CD8-positive, alpha-beta memory T cell (primary cell): ENCODE measurements at places on chromosomes 11 and 22. TPM values are rescaled to one million over a fixed set of nuclear protein-coding genes. Genes with fewer than 3 reads are reported as not detected.
A peak's percentile ranks its signal among the peaks of the same experiment; 100 is the strongest.

The TRABD gene
- 102 TPM for total RNA-seq

The USP2 gene
- total RNA-seq, result 0.51 TPM

The CYP2D6 gene
- 1.8 TPM for total RNA-seq

The OR52E8 gene
- total RNA-seq, result not detected

GRCh38 chr22:34001701-34002466 lies 81.6 kb upstream of the LARGE1 start:
- no peak overlapping the region for H3K4me3 ChIP-seq
- no peaks in the 10 kb centered on the region for H3K36me3 ChIP-seq
- no peak for DNase-seq
- H3K27me3 ChIP-seq, result no peaks in the 10 kb centered on the region
- no peak overlapping the region for H3K27ac ChIP-seq

GRCh38 chr11:119918347-119918746 lies 189.3 kb upstream of the NECTIN1 start:
- no peaks in the 10 kb centered on the region for H3K4me1 ChIP-seq
- H3K27ac ChIP-seq, result no peak overlapping the region
- DNase-seq, result no peak
- no peak overlapping the region for H3K4me3 ChIP-seq
- H3K27me3 ChIP-seq, result no peaks in the 10 kb centered on the region

DNA sequence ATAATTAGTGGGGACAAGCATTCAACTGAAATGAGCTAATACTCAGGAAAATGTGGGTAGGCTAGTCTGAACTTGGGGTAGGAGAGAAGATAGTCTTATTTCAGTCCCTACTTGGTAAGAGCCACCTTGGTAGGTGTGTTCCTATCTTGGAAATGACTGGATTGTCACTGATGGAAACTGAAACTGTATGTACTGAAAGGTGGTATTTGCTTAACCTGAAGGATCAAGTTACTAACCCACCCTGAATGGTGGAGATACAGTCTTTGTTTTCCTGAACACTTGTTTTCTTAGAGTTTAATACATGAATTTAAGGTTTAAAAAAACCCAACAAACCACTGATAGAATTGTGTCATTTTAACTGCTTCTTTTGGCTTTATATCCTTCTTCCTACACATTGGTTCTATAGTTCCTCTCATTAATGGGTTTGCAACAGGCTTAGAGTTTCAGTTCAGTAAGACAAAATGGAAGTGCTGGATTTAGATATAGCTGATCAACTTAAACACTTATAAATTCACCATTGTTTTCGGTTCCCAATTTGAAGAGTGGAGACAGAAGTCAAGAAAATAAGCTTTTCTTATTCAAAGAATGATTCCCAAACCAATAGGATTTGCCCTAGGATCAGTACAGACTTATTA lies 4.2 kb downstream of the FAR1 start:
- no peaks in the 10 kb centered on the region for H3K36me3 ChIP-seq
- H3K27ac ChIP-seq, result no peak overlapping the region
- H3K4me3 ChIP-seq, result no peak overlapping the region
- H3K27me3 ChIP-seq, result no peaks in the 10 kb centered on the region
- H3K4me1 ChIP-seq, result peaks cover 16% of the 10 kb centered on the region
- no peak for DNase-seq

GRCh38 chr11:102117472-102118113 lies 7.3 kb downstream of the YAP1 start:
- DNase-seq, result no peak
- H3K27ac ChIP-seq, result no peak overlapping the region
- peaks cover 4% of the 10 kb centered on the region for H3K27me3 ChIP-seq
- no peaks in the 10 kb centered on the region for H3K36me3 ChIP-seq
- H3K4me3 ChIP-seq, result no peak overlapping the region

DNA sequence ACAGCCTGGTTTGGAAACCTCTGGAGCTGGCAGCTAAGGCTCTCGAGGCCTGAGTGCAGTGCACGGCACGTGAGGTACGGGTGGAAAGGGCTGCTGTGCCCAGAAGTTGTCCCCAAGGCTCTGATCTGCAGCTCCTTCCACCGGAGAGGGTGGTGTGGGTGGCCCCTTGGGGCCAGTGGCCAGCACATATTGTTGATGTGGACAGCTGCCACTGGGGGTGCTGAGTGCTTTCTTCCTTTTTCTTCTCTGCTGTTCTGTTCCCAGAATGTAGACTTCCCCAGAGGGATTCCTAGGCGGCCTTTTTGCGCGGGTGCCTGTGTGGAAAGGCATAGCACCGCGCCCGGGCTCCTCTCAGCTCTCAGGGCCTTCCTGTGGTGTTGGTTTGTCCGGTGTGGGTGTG lies 1476.5 kb downstream of the TBC1D22A start:
- H3K4me1 ChIP-seq, result peaks cover 7% of the 10 kb centered on the region
- no peak for DNase-seq
- H3K36me3 ChIP-seq, result no peaks in the 10 kb centered on the region
- no peak overlapping the region for H3K4me3 ChIP-seq

DNA sequence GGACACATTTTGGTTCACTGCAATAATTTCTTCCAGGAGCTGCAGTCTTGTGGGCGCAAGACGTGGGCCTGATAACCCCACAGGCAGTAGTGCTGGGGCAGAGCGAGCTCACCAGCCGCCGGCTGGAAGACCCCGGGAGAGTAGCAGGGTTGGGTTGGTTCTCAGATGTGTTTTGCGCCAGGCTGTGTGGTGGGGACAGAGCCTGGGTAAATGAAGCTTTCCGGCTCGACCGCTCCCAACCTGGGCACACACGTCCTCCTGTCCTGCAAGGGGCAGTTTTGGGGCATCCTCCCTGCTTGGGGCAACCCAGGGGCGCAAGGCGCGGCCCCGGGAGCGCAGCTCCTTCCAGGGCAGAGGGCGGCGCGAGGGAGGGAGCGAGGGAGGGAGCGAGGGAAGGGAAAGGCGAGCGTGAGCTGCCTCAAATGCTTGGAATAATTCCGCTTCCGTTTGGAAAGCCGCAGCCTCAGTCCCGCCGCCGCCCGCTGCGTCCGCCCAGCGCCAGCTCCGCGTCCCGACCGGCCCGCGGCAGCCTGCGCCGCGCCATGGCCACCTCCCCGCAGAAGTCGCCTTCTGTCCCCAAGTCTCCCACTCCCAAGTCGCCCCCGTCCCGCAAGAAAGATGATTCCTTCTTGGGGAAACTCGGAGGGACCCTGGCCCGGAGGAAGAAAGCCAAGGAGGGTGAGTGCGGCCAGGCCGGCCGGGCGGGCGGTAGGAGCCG lies at the start of gene PARVA:
Gene PARVA (plus strand): TSS at position 466 of the 718 bp plus-strand sequence. CDS start 77 bp downstream, at position 543.
- no peaks in the 10 kb centered on the region for H3K27me3 ChIP-seq
- H3K4me3 ChIP-seq, result peak within 1 kb of the TSS; percentile 41
- DNase-seq, result no peak
- no peaks in the 10 kb centered on the region for H3K36me3 ChIP-seq
- H3K27ac ChIP-seq, result no peak within 1 kb of the TSS
- H3K4me1 ChIP-seq, result no peaks in the 10 kb centered on the region

DNA sequence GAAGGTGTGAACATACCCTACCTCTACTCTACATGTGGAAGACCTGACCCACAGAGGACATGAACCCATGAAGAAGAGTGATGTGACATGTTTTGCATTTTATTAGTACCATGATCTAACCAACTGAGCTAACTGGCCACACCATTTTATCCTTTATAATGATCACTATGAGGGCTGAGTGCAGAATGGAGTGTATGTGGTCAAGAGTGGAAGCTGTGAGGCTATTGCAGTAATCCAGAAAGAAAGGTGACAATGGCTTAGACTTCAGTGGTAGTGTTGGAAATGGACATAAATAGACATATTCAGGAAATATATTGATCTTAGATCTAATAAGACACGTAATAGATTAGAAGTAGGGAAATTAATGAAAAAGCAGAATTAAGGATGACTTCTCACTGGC lies 3.8 kb downstream of the SRSF8 start:
- H3K36me3 ChIP-seq, result no peaks in the 10 kb centered on the region
- peaks cover 29% of the 10 kb centered on the region for H3K4me1 ChIP-seq
- H3K27ac ChIP-seq, result no peak overlapping the region
- no peak for DNase-seq
- H3K27me3 ChIP-seq, result no peaks in the 10 kb centered on the region

DNA sequence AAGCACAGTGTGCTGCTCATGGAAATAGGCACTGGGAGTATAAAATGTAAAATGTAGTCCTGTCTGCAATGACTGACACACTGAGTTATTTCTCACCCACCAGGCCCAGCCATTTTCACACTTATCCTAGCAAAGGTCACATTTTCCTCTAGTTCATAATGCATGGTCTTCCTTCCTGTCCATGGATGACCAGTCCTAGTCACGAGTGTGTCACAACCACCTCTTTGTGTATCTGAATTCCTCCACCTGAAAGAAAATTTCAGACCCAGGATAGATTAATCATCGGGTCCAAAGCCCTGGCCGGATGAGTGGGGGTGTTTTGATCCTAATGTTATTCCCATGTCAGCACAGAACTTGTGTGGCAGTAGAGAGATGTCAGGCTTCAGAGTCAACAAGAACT lies at the start of gene MRGPRX4:
Gene MRGPRX4 (plus strand): TSS at position 172 of the 400 bp plus-strand sequence. CDS start 420 bp downstream, outside the sequence.
- no peak within 1 kb of the TSS for H3K27ac ChIP-seq
- no peaks in the 10 kb centered on the region for H3K27me3 ChIP-seq
- H3K36me3 ChIP-seq, result no peaks in the 10 kb centered on the region
- H3K4me3 ChIP-seq, result no peak within 1 kb of the TSS
- no peak for DNase-seq

GRCh38 chr22:47274196-47274595 lies 511.7 kb downstream of the TBC1D22A start:
- no peaks in the 10 kb centered on the region for H3K36me3 ChIP-seq
- H3K4me1 ChIP-seq, result no peaks in the 10 kb centered on the region
- no peak overlapping the region for H3K27ac ChIP-seq
- H3K27me3 ChIP-seq, result no peaks in the 10 kb centered on the region
- no peak for DNase-seq

DNA sequence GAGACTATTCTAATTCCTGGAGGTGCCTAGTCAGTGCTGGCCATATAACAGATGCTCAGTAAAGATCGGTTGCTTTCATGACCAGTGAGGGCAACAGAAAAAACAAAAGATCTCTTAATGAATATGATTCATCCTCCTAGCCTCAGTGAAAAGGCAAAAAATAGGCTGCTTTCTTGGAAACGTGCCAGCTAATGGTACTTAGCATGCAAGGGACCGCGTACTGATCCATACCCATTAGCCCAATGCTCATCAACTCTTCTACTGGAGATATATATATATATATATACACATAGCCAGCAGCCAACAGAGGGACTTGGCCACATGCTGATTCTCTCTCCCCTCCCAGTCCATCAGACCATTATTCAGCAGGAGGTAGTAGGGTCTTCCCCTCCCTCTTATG lies 320.4 kb downstream of the KIRREL3 start:
- no peak overlapping the region for H3K27ac ChIP-seq
- DNase-seq, result no peak
- H3K36me3 ChIP-seq, result no peaks in the 10 kb centered on the region
- no peak overlapping the region for H3K4me3 ChIP-seq
- H3K27me3 ChIP-seq, result no peaks in the 10 kb centered on the region
